ENCODE measurements at places on chromosomes 3 and 15.

DNA sequence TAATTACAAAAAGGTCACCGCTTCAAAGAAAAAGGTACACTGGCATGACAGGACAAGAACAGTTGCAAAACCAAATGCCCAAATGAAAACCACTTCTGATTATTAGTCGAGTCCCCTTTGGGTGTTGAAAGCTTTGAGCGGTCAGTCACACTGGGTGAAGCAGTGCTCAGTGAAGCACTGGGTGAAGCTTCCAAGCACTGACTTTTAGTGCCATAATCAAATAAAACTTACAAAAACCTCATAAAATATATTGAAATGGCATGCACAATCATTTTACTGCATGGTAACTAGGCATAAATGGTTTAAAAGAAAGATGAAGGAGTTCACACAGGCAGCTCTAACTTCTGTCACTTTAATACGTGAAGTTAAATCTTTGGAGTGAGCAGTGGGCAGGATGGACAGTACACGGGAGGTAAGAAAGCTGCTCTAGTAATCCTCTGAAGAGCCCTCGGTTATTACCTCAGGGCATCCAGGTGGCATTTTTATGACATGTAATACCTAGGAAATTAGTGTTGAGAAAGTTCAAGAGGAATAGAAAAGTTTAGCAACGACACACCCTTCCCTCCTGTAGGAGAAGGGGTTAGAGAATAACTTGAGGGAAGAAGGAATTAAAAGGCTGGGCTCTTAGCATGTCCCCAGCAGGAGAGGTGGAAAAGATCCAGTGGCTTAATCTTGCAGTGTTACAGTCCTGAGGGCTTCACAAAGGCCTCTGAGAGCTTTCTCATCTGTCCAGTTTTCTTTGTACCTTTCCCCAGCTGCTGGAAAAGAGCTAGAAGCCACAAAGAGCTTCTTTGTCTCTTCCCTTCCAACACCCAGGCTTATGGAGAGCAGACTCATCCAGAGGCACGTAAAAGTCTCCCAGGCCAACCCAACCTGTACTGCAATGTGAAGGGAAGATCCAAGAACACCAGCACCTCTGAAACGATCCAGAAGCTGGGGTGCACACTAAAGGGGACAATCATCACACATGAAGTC is 64.9 kb upstream of the MYO5C start:
- DNase-seq, result no peak

DNA sequence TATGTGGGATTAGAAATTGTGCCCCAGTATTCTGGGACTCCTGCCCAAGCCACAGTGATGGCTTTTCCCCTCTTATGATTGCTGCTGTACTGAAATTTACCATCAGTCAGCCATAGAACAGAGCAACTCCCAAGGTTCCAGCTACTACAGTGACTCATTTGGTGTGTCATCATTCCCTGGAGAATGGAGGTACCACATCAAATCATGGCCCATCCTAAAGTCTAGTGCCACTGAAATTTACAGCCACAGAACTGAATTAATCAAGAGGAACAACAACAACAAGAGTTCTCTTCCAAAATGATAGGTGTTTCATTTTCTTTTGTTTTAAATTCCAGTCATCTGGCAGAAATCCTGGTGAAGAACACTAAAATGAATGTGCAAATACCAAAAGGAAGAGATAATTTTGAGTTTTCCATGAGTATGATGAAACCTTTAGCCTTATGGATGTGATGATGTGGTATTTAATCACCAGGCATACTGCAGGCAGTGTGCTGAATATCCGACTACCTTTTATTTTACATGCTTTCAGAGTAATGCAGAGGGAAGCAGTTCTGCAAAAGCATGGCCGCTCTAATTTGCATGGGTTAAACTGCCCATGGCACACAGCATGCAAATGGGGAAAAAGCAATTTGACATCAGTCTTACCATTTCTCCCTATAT is 75.6 kb upstream of the SLC2A2 start:
- no peak for DNase-seq

- DNase-seq, result no peak
Observed at GRCh38 chr15:60540002-60540651, 61.2 kb upstream of the ICE2 start.

GRCh38 chr3:57003676-57004075 is 56.8 kb upstream of the SPATA12 start:
- no peak for DNase-seq

- DNase-seq, result no peak
Observed at GRCh38 chr3:111194048-111194447, 122.4 kb downstream of the NECTIN3 start.

GRCh38 chr3:19644405-19644804 is 289.6 kb downstream of the EFHB start:
- no peak for DNase-seq

- DNase-seq, result no peak
Observed at GRCh38 chr3:55626279-55626665, 139.2 kb upstream of the WNT5A start.

- DNase-seq, result peak; percentile 78
Observed at GRCh38 chr15:101091080-101092017, 160.5 kb downstream of the CHSY1 start.

GRCh38 chr3:119649761-119650160 is 10.6 kb downstream of the POPDC2 start:
- no peak for DNase-seq

- DNase-seq, result peak; percentile 79
Observed at GRCh38 chr3:11199902-11200845, 45.9 kb downstream of the HRH1 start.

- peak; percentile 39 for DNase-seq
Observed at GRCh38 chr3:23495507-23495906, 292.4 kb downstream of the UBE2E2 start.

GRCh38 chr15:66832664-66833063 is 130.6 kb downstream of the SMAD6 start:
- DNase-seq, result no peak

DNA sequence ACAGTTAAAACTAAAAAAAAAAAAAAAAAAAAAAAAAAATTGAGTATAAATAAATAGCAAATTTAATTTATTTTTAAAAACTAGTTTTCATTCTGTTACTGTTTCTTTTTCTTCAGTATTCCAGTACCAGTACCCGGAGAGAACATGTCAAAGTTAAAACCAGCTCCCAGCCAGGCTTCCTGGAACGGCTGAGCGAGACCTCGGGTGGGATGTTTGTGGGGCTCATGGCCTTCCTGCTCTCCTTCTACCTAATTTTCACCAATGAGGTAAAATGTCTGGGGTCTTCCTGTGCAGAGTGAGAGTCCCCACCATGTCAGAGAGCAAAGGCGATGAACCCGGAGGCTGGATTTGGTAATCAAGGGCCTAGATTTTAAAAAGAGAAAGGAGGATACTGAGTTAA is 4.4 kb downstream of the TMEM43 start:
- no peak for DNase-seq

DNA sequence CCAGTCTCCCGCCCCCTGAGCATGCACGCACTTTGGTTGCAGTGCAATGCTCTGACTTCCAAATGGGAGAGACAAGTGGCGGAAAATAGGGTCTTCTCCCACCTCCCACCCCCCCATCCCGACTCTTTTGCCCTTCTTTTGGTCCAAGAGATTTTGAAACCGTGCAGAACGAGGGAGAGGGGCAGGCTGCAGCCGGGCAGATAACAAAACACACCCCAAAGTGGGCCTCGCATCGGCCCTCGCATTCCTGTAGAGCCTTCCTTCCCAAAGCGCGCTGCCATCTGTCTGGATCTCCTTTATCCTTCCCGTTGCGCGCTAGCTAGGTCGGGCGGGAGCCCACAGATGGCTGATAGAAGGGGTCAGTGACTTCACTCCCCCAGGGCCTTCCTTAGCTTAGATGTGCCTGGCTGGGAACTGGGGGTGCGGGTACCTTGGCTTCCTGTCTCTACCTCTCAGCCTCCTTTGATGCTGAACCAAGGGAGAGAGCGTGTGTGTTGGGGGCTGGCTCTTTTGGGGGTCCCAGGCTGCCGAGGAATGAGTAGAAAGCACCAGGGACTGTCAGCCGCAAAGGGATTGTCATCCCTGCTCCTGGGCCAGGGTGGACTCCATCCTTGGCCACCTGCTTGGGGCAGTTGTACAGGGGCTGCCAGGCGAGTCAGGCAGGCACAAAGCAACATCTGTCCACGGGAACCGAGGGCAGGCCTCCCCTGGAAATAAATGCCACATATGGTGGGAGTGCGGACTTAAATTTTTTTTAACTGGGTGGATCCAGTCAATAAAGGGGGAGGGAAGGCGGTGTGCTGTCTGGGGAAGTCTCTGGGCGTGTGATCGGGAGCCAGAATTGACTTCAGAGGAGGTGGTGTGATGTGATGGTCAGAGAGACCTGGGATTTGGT is 1.8 kb downstream of the SMAD3 start:
- DNase-seq, result no peak

- DNase-seq, result no peak
Observed at GRCh38 chr3:5891711-5892110, 704.2 kb downstream of the EDEM1 start.

DNA sequence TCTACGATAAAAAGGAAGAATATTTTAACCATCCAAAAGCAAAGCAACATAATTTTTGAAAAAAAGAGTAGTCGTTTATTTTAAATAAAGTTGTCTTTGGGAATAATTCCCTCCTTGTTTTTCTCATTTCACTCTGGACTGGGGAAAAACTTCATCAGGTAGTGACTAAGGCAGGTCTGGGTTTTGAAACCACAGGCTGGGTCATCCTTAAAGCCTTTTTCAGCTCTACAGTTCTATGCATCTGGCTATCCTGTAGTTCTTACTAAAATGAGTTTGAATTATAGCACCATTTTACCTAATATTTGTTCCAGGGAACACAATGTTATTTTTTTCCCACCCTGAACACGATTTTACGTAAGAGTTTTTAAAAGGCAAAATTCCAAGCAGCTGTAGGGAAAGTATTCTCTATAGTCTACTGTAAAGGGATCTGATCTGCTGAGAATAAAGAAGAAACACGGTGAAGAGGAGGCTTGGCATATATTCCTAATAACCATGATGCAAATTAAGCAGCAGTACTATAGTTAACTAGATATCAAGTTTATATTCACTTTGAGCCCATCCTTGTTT is 107.7 kb downstream of the OSBPL10 start:
- no peak for DNase-seq

DNA sequence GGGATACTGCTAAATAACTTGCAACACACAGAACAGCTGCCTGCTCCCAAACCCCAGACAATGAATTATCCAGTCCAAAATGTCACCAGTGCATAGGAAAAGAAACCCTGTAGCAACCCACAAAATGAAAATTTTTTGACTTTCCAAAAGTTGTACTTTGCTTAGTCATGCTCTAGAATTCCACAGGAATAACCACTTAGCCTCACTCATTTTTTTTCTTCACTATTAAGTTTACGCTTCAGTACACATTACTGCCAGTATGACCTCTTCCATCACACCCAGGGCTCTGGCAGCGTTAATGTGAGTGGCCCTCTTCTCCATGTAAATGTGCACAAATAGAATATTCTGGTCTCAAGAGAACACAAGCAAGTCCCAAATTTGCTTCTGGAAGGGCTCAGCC is 259.8 kb downstream of the MAGI1 start:
- no peak for DNase-seq

- peak; percentile 46 for DNase-seq
Observed at GRCh38 chr3:10459954-10460754, 45.2 kb downstream of the ATP2B2 start.

GRCh38 chr3:20072422-20072821 is 32.2 kb downstream of the KAT2B start:
- no peak for DNase-seq

DNA sequence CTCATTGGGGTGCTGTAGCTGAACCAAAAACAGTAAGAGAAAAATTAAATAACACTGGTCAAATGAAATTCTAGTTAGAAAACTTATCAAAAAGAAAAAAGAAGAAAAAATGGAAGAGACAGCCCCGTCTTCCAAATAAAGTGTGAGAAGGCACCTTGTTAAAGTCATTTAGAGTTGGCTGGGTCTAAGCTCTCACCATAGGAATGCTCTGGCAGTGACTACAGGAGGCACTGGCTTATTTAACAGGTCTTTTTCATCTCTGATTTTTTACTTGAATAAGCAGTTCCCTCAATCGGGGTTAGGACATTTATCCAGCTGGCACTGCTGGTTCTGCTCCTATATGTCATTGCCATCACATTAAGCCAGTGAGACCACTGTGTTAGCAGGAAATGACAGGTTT is 1.6 kb upstream of the ABI3BP start:
- no peak for DNase-seq

DNA sequence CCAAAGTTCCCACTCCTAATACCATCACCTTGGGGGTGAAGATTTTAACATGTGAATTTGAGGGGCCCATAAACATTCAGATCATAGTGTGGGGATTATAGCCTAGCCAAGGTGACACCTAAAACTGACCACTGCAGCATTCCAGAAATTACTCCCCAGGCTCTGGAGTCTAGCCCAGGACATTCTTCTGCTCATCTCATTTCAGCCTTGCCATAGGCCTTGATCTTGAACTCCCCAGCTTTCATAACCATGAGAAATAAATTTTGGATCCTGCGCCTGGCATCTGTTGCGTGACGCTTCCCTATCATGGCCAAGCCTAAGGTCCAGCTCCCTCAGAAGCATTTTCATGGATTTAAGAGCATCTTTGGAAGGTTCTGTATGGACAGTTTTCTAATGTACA is 502.9 kb upstream of the THBS1 start:
- DNase-seq, result no peak

DNA sequence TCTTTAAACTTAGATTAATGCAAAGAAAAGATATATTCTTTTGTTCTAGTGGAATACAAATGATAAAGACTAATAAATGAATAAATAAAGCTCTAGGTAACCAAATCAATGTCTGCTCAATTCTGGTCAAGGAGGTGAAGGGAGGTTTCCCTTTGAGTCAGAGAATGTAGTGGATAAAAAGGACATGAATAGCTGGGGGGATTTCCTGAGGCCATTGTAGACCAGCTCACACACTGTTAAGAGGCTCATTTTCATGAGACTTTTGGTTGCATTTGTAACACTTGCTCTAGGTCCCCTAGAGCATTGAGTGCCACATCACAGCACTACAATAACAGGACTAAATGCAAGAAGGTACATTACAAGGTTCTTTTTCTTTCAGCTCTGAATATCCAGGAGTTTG is 170.7 kb downstream of the TIGIT start:
- no peak for DNase-seq

- no peak for DNase-seq
Observed at GRCh38 chr15:29596266-29596665, 226.0 kb downstream of the TJP1 start.

- peak; percentile 37 for DNase-seq
Observed at GRCh38 chr3:119627461-119627860, 29.8 kb downstream of the PLA1A start.

DNA sequence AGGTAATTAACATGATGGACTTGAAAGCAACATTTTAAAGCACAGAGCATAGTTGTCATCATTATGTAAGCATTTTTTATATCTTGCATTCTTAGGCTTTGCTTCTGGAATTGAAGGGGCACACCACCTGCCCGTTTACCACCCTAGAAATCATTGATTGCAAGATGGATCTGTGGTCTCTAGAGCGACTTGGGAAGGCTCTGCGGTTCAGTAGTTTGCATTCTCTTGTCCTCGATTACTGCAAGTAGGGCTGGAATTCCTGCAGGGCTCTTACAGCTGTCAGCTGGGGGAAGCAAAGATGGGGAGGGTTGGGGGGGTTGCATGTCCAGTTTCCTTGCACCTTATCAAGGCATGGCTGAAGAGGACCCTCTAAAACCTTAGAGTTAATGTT is 56.7 kb upstream of the RNF7 start:
- DNase-seq, result no peak

- DNase-seq, result peak; percentile 70
Observed at GRCh38 chr3:50246517-50246954, 10.5 kb downstream of the GNAI2 start.
